ENCODE measurements at places on chromosomes 7 and 10. TPM values are rescaled to one million over a fixed set of nuclear protein-coding genes. Genes with fewer than 3 reads are reported as not detected.

CPEB3 gene
- 0.82 TPM for polyA plus RNA-seq

GRCh38 chr7:158863611-158864506 is 7.5 kb downstream of the DYNC2I1 start:
- peak; percentile 70 for DNase-seq

GRCh38 chr10:111840546-111840945 is 343.0 kb downstream of the GPAM start:
- no peak for DNase-seq

GRCh38 chr10:87702260-87702972 is 42.7 kb downstream of the PAPSS2 start:
- DNase-seq: no peak

- no peak for DNase-seq
These were observed 48.8 kb downstream of the DLD start for GRCh38 chr7:107939573-107940489.

GRCh38 chr10:116915340-116915739 is 66.0 kb downstream of the ENO4 start:
- DNase-seq: no peak

NODAL gene
- 12.0 TPM for polyA plus RNA-seq

DNA sequence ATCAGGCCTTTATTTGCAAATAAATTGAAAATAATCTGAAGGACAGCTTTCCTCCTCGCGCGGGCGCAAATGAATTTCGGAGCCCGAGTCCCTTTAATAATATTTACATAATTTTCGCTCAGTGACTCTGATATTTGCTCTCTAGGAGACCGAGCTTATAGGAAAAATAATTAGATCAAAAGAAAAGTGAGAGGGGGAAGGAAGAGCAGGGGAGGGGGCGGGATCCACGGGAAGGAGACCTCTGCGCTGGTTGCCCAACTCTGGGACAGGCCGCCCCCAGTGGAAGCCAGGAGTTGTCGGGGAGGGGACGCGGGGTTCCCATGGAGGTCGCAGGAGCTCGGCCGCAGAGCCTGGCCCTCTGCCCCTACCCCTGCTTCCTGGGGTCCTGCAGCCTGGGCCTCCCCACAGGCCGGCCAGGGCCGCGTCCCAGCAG is 5.8 kb downstream of the UNCX start:
- DNase-seq: peak; percentile 64

CCL26 gene
- 17.5 TPM for polyA plus RNA-seq

GRCh38 chr7:7176406-7177043 is 5.8 kb upstream of the C1GALT1 start:
- DNase-seq: peak; percentile 68

UNC5B gene
- polyA plus RNA-seq: 8.7 TPM

- DNase-seq: no peak
These were observed 118.6 kb downstream of the RNF32 start for GRCh38 chr7:156759143-156759542.

Data from GM23338 (cell line).